ENCODE measurements at places on chromosomes 7 and 10. TPM values are rescaled to one million over a fixed set of nuclear protein-coding genes. Genes with fewer than 3 reads are reported as not detected.

MYPN gene
- total RNA-seq = 4.1 TPM

MOSPD3 gene
- 38.8 TPM for total RNA-seq

PAPOLB gene
- not detected for total RNA-seq

HOXA6 gene
- total RNA-seq = 1.2 TPM

KEL gene
- total RNA-seq = not detected

HSPA12A gene
- total RNA-seq = 11.3 TPM

CRTAC1 gene
- not detected for total RNA-seq

MSMB gene
- not detected for total RNA-seq

TBXAS1 gene
- 2.2 TPM for total RNA-seq

IL15RA gene
- 15.5 TPM for total RNA-seq

NODAL gene
- not detected for total RNA-seq

ST8SIA6 gene
- 0.60 TPM for total RNA-seq

SFTPA2 gene
- not detected for total RNA-seq

RNF32 gene
- total RNA-seq = 2.7 TPM

FAM13C gene
- not detected for total RNA-seq

MYOZ1 gene
- 0.22 TPM for total RNA-seq

CDH23 gene
- 13.3 TPM for total RNA-seq

PAX4 gene
- not detected for total RNA-seq

KCP gene
- 9.9 TPM for total RNA-seq

ADCY1 gene
- total RNA-seq = not detected

GPRIN2 gene
- total RNA-seq = 53.6 TPM

SLC16A12 gene
- total RNA-seq = 0.65 TPM

OGDHL gene
- not detected for total RNA-seq

AGR3 gene
- total RNA-seq = 0.57 TPM

TMEM72 gene
- not detected for total RNA-seq

SFMBT2 gene
- 0.07 TPM for total RNA-seq

HK1 gene
- total RNA-seq = 128 TPM

RPS24 gene
- total RNA-seq = 1,719 TPM

LGI1 gene
- not detected for total RNA-seq

LRRD1 gene
- not detected for total RNA-seq

GIMAP4 gene
- not detected for total RNA-seq

FIGNL1 gene
- total RNA-seq = 18.7 TPM

PNLIPRP2 gene
- total RNA-seq = not detected

SPDYE6 gene
- total RNA-seq = not detected

All from PC-9 (cell line).